ENCODE measurements at places on chromosomes 5 and 9. TPM values are rescaled to one million over a fixed set of nuclear protein-coding genes. Genes with fewer than 3 reads are reported as not detected.

IFNA7 gene
- not detected for polyA plus RNA-seq

CAVIN4 gene
- 0.45 TPM for polyA plus RNA-seq

DAPK1 gene
- 12.8 TPM for polyA plus RNA-seq

PRR16 gene
- 0.74 TPM for polyA plus RNA-seq

NPR2 gene
- polyA plus RNA-seq: 18.3 TPM

SIGMAR1 gene
- polyA plus RNA-seq: 48.0 TPM

ALDOB gene
- polyA plus RNA-seq: 2.5 TPM

RLN1 gene
- not detected for polyA plus RNA-seq

CNTFR gene
- 82.9 TPM for polyA plus RNA-seq

ADRB2 gene
- 2.4 TPM for polyA plus RNA-seq

Data from adipose tissue (tissue), 3 donors.